ENCODE measurements at places on chromosomes 2 and 18.

GRCh38 chr2:46336283-46336959 is 39.2 kb downstream of the EPAS1 start:
- DNase-seq = no peak

GRCh38 chr18:60585670-60586069 is 213.1 kb upstream of the MC4R start:
- no peak for DNase-seq

- DNase-seq = no peak
Observed at GRCh38 chr2:36770542-36771287, 74.2 kb downstream of the VIT start.

- DNase-seq = no peak
Observed at GRCh38 chr2:88538362-88538917, 85.9 kb upstream of the FOXI3 start.

- DNase-seq = no peak
Observed at GRCh38 chr2:10124538-10125045, 2.1 kb downstream of the RRM2 start.

DNA sequence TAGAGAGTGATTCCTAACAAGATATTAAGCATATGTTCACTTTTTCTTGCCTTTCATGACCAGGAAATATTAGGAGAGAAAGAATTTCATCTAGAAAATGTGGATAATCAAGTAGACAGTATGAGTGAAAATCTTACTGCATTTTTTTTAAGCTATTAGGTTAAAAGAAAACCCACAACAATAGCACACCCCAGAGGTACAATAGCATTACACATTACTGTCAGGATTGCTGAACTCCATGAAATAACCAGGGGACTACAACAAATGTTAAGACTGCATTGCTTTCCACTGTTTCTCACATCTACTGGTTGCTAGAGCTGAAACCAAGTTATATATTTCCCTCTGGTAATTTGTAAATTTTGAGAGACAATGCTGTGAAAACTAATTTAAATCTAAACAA is 33.7 kb downstream of the KLF7 start:
- no peak for DNase-seq

DNA sequence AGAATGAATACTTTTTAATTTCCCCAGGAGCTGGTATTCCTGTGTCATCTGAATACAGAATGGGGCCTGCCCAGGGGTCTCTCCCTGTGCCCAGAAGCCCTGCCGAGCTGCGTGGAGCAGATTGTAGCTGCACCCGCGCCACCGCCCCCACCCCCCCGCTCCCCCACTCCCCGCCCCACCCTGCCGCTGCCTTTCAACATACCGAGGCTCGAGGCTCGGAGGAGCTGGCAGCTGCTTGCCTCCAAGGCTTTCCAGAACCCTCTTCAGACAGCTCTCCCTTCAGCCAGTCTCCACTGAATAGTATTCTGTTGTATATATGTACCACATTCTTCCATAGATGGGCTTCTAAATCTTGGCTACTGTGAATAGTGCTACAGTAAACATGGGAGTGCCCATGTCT is 150.7 kb downstream of the TSN start:
- no peak for DNase-seq

- no peak for DNase-seq
Observed at GRCh38 chr2:140658760-140659692, 1471.8 kb downstream of the LRP1B start.

GRCh38 chr2:27545348-27546141 is 37.3 kb upstream of the ZNF512 start:
- DNase-seq = no peak

DNA sequence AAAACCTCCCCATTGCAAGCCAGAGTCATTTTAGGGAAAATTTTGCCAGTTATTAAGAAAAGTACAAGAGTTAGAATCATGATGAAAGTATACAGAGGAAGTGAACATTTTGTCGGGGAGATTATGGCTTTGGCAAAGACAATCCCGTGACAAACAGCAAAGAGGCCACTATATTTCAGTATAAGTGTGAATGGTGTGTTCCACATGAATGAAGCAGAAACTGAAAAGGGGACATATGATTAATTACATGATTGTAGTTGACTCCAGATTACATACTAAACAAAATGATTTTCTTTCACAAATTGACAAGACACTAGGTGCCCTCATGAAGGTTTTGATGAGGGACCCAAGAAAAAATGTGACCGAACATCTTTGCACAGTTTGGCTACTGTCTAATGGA is 42.0 kb downstream of the SP140 start:
- DNase-seq = no peak

- DNase-seq = no peak
Observed at GRCh38 chr2:215436705-215437565, 1.1 kb upstream of the FN1 start.

DNA sequence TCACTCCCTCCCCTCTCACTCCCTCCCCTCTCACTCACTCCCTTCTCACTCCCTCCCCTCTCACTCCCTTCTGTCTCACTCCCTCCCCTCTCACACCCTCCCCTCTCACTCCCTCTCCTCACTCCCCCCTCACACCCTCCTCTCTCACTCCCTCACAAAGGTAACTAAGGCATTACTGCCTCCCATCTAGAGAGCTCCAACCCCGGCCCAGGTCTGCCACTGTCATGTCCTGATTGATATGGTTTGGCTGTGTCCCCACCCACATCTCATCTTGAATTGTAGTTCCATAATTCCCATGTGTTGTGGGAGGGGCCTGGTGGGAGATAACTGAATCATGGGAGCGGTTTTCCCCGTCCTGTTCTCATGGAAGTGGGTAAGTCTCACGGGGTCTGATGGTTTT is 359.9 kb upstream of the MYT1L start:
- no peak for DNase-seq

DNA sequence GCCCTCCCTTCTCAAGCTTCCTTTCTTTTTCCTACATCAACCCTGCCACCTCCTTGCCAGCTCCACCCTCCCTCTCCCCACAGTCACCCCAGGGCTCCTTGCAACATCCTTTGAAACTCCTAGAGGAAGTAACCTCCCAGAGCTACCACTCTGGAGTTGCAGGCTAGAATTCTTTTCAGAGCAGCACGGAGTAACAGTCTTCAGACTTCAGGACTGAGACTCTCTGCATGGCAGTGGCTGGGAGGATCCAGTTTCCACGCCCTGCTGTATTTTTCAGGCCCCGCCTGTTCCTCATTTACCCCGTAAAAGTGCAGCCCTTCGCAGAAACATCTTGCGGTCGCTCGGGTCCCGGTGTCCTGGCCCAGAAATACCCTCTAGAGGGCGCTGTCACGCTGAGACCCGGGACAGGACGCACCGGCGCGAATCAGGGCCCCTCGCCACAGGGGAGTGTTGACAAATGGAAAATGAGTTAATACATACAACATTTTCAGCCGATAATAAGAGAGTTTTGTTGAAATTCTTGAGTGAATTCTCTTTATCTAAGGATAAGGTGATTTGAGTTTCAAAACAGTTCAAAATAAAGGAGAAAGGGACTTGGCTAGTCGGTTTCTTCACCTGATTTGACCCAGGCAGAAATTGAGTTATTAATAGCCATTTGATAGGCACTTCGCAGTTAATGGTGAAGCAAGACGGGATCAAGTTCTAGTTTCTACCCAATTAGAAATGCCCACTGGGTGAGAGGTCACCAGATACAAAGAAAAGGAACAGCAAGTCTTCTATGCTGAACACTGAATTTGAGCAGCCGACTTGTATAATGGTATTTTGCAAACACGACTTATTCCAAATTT is 18.5 kb upstream of the NTSR2 start:
- DNase-seq = no peak

DNA sequence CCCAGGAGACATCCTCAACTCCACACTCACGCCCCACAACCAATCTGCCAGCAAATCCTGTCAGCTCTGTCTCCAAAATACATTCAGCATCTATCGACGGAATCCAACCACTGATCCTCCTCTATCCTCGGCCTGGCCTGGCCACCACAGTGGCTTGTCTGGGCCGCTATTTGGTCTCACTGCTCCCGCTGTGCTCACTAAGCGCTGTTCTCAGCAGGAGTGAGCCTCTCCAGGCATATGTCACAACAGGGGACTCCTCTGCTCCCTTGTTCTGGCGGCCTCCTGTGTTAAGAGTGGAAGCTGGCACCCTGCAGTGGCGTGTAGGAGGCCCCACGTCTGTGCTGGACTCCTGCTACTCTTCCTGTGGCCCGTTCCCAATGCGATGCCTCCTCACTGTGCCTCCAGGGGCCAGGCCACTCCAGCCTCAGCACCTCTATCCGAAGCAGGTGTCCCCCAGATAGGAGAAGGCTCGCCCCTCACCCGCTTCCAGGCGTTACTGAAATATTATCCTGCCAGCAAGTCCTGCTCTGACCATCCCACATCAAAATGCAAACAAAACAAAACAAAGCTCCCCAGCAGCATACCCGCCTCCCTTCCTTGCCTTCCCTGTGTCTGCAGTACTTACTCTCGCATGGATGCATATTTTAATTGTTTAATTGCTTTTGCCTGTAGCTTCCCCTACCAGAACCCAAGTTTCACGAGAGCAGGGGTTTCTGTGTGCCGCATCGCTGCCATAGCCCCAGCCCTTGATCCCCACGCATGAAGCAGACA is 39.9 kb downstream of the CENPO start:
- DNase-seq = no peak

DNA sequence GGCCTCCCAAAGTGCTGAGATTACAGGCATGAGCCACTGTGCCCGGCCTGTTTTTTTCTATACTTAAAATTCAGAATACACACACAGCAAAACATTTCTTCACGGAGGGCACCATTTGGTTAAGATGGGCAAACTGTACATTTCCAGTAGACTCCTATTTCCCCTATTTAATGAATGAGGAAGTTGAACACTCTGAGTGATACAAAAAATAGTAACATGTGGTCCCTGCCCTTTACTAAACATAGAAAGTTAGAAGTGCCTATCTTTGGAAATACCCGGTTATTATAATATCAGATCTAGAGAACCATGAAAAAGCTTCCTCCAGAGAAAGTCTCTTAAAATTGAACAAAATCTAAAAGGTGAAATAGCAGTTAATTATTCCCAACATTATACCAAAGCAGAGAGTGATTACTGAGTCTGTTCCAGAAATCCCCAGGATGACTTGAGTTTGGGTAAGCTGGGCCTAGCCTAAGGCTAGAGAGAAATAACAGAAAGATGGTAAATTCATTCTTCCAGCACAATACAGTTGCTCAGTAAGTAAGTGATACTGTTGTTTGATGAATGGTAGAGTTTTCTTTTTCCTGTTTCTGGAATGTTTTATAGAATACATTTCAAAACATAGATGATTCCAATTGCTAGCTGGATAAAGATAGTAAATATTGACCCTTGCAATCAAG is 23.3 kb upstream of the RMC1 start:
- DNase-seq = no peak

DNA sequence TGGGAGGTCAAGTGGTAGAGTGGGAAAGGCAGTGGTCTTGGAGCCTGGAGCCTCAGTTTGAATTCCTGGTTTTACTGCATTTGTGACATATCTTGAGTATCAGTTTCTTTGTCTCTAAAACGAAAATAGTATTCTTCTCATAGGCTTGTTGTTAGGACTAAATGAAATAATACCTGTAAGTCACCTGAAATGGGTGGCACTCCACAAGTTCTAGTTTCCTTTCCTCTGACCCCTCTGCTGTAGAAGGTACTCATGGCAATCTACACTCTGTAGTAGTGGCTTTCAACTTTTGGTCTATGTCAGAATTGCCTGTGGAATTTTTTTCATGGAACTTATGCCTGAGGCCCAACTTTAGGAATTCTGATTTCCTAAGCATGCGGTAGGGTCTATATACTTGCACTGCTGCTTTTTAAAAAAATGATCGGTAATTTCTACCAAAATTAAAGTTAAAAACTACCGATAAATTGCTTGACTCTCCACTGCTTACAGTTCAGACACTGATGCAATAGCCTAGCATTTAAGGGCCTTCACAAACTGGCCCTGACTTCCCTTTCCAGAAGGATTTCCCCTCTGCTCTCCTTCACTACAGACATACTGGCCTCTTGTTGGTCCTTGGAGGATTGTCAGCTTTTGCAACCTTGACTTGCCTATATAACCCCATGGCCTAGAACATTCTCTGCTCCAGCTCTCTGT is 47.2 kb downstream of the PLEK start:
- no peak for DNase-seq

DNA sequence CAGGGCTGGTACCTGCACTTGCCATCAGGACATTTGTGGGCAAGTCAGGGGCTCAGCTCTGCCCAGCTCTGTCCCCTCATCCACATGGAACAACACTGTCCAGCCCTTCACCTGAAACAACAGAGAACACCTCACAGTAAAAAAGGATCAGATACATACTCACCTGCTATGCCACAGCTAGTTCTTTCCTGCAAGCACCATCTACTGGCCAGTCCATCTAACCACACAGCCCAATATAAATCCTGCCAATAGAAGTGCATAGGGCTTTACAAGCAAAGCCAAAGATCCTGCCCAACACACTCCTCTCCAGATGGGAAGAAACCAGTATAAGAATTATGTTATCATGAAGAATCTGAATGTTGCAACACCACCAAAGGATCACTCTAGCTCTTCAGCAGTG is 52.2 kb upstream of the GALNT13 start:
- DNase-seq = no peak

GRCh38 chr2:165901620-165902298 is 51.8 kb downstream of the TTC21B start:
- no peak for DNase-seq

DNA sequence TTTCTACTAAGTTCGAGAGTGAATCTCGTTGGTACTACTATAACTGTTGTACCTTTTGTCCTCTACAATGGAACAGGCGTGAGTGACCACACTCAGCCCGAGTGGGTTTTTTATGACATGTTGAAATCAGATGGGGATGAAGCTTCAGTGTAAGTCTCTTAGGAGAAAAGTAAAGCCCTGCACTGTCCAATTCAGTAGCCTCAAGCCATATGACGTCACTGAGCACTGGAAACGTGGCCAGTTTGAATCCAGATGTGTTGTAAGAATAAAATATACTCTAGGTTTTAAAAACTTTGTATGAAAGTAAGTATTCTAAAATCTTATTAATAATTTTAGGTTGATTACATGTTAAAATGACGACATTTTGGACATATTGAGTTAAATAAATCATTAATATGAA is 101.7 kb upstream of the SP3 start:
- no peak for DNase-seq

- DNase-seq = no peak
Observed at GRCh38 chr2:232540441-232541041, 1.0 kb downstream of the CHRNG start.

DNA sequence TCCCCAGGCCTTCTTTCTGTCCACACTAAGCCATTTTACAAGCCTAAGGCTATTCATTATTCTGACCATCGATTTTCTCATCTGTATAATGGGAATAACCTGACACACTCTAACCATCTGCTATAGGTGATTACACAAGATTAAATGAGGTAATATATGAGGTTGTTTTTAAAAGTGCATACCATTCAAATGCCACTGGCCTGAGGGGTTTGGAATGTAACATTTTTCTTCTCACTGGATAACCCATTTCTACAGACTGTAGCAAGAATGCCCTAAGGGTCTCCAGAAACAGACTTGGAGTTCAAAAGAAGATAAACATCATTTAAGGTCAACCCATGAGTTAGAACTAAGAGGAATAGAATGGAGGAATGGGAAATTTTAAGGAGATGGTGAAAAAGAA is 111.7 kb upstream of the SETBP1 start:
- DNase-seq = no peak

- DNase-seq = no peak
Observed at GRCh38 chr2:205902041-205902899, 183.7 kb downstream of the INO80D start.

GRCh38 chr2:101658387-101658786 is 39.1 kb upstream of the MAP4K4 start:
- DNase-seq = no peak

Measured in vagina (tissue), 2 donors.